ENCODE measurements at places on chromosomes 1 and 21.

DNA sequence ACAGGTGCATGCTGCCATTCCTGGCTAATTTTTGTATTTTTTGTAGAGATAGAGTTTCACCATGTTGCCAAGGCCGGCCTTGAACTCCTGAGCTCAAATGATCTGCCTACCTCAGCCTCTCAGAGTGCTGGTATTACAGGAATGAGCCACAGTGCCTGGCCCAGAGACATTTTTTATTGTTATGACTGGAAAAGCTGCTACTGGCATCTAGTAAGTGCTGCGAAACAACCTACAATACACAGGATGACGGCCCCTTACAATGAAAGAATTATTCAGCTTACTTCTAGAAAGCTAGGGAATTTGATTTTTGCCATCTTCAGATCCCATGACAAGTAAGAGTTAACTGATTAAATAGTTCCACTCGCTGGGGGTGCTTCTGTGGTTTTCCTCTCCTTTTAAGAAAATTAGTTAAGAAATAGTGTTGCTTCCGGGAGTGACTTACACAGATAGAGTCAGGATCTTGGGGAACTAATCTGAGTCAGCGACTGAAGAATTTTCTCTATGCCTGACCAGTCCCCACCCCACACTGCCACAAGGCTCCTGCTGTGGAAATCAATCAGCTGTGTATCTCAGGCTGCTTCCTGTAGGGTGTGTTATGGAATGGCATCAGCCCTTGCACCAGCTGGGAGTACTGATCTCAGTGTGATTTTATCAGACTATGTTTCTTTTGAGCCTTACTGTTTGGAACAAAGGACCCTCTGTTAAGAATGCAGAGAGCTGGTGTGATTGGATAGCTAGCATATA, 93.0 kb upstream of the BMP8A start:
- DNase-seq = peak; percentile 94

DNA sequence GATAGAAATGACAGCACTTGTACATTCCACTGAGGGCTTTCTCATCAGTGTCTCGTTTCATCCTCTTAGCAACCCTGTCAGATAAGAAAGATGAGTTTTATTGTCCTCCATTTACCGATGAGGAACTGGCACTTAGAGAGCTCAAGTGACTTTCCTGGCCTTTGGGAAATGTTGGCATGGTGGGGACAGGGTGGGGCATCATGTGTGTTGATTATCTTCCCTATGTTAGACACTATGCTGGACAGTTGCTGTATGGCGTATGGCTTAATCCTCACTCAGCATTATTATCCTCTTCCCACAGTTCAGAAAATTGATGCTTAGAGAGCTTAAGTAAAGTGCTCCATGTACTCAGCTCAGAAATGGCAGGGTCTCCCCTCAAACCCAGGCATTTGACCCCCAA, 163.2 kb downstream of the CAMTA1 start:
- no peak for DNase-seq

DNA sequence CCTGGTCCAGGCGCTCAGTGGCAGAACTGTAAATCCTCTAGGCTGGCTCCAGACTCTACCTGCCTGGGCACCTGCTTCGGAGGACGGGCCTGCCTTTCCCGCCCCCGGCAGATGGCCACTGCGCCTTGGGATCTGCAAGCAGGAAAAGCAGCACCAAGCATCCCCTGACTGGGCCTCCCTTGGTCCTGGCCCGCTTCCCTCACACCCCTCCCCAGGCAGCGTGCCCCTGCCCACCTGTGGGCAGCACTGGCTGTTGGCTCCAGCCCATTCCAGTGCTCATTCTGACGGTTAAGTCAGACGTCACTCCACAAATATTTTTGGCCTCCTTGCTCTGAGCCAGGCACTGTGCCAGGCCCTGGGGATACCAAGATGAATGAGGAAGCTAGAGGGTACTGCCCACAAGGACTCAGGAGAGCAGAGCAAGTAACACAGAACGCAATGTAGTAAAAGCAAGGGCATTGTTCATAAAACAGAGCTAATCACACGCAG, 22.0 kb upstream of the BLACAT1 start:
- peak; percentile 77 for DNase-seq

DNA sequence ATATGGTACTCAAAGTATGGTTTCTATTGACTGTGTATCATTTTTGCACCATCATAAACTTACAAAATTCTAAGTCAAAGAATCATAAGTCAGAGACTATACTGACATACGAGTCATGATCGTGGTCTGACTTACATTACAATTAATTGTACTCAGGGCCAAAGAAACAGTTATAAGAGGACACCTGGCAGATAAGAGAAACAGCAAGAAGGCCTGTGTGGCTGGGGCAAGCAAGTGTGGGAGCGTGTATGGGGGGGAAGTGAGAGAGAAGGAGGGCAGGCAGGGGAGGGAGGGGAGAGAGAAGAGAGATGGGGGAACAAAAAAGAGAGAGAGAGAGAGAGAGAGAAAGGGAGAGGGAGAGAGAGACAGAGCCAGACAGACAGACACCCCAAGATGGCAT, 70.9 kb downstream of the RERE start:
- DNase-seq = no peak

- no peak for DNase-seq
Measured at GRCh38 chr1:7378346-7379130, 392.6 kb upstream of the VAMP3 start.

DNA sequence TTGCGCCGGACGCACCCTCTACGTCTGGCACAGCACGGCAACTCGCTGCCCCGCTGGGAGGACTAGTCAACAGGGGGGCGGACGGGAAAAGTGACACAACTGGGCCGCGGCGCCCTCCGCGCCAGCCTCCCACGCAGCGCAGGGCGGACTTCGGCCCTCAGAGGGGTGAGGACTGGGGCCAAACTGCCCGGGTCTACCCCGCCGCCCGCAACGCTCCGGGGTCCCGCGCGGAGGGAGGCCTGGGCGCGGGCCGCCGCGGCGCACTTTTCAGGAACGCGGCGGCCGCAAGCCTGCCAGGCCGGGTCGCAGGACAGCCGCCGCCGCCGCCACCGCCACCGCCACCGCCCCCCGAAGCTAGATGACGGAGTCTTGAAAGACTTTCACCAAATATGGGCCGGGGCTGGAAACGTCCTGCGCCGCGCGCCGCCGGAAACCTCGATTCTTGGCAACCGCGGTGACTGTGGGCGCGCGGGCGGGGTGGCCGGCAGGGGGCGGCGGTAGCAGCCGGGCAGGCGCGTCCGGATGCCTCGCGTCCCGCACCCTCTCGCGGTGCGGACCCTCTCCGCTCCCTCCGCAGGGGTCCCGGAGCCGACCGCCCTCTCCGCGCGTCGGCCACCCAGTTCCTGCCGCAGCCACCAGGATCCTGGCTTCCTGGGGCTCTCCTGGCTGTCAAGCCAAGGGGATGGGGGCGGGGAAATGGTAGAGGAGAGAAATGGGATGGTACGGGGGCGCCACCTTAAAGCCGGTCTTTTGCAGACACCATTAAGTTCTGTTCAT, 3.7 kb upstream of the CCN1 start:
- DNase-seq = no peak

DNA sequence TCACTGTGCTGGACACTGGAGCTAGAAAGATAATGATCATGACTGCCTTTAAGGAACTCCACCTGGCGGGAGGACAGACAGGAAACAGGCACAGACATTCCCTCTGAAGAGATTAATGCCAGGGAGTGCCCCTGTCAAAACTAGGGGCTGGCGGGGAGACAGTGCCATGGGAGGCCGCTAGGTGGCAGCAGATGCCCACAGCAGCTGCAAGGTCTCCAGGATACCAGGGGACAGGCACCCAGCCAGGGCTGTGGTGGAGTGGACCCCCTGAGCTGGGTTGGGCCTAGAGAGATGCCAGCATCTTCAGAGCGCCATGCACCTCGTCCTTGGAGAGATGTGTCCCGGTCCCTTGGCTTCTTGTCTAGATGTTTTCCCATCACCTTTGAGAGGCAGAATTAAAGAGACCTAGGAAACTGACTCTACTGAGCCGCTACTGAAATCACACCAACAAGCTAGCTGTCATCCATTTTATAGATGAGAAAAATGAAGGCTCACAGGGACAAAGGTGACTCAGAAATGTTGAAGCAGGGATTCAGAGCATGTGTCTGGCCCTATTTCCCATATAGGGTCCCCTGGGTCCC, 3.6 kb downstream of the REN start:
- DNase-seq = no peak

DNA sequence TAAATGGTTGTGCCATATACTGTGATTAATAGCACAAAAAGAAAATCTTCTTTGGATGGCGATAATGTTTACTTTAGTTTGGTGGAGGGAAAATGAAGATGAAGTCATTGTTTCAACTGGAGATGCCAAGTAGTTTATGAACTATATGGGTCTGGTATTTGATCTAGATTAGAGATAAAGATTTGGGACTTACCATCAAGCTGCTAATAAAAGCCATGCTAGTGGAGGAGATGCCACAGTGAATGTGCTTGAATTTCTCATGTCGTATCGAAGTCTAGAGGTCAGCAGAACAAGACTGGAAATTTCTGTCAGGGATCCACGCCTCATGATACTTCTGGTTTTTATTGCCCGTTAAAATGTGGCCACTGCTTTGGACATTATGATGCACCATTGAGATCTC, 742.0 kb downstream of the NCAM2 start:
- DNase-seq = no peak

- DNase-seq = no peak
Measured at GRCh38 chr1:220809187-220809550, 22.5 kb downstream of the MTARC1 start.

GRCh38 chr1:248782416-248783141, 27.0 kb upstream of the LYPD8 start:
- no peak for DNase-seq

DNA sequence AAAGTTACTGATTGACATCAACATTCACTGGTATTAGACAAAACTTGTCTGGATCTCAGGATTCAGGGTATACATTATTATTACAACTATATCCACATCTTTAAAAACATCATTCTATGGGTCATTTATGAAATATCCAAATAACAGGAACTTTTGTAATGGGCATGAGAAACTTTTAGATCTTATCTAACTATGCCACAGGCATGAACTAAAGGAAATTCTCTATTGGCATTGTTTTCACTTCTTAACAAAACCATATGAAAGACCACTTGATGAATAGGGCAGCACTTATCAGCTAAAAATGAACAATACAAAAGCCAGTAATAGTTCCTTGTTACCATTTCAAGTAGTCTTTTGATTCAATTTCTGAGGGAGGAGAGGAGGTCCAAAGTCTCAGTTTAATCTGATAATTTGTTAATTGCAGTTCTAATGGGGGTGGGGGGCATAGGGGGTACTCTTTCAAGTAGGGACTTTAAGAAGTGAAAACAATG, 30.8 kb upstream of the CPLANE2 start:
- DNase-seq = no peak

DNA sequence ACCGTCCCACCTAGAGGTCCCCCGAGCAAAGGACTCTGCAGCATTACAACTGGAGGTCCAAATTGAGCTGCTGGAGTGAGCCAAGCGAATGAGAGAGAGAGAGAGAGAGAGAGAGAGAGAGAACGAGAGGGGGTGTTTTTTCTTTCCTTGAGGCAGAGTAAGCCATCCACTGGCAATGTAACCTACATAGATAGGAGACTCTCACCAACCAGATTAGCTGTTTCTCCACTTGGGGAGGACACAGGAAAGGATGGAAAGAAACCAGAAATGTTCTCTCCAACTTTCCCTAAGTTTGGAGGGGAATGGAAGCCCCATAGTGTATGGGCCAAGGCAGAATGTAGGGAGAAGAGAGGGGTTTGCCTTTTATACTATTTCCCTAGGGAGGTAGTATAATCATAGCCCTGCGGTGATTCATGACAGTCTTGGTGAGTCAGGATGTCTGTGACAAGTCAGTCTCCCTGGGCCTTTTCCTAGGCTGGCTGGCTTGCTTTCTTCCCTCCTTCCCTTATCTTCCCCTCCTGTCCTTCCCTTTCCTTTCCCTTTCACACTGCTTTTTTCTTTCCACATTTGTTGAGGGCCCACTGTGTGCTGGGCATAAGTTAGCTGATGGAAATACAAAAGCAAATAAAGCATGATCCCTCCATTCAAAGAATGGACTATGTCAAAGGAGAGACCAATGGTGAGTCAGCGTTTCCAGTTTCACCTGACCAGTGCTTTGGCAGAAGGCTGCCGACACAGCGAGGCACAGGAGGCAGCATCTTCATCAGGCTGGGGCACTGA, 7.1 kb downstream of the FNDC7 start:
- peak; percentile 63 for DNase-seq

GRCh38 chr1:112256411-112256810, 139.6 kb upstream of the CTTNBP2NL start:
- DNase-seq = no peak

- no peak for DNase-seq
Measured at GRCh38 chr1:106749906-106750305, 306.6 kb upstream of the PRMT6 start.

DNA sequence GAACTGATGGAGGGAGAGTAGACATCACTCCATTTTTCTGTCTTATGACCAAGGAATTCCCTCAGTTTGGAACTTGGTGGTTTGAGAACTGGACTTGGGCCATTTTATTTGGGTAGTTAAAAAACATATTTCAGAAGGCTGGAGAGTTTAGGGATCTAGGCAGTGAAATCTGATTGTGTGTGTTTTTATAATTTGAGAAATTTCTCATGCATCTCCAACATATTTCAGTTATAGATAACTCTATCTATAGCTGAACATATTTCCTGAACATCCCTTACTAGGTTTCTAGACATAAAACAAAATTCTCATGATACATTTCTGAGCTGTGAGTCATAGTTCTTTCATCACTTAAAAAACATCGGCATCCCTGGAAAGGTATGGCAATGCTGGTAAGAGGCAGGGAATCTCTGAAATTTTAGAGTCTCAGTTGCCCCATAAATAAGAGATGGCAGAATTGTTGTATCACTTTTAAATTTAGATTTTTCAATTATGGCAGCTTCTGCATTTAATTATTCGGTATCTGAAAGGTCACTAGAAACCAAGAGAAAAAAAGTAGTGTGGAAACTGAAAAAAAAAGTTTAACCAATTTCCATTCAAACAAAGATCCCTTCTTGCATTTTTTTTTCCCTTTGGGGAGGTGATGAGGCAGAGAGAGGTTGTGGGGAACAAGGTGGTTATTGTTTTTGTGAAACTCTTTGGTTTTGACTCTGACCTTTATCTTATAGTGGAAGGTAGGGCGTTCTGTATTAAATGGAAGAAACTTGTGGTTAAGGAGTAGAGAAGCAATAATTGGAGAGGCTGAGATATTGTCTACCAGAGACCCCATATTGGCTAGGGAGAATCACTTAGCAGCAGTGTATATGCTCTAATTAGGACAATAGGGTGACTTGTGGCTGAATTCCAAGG, 102.9 kb downstream of the FASLG start:
- DNase-seq = no peak

- no peak for DNase-seq
Measured at GRCh38 chr1:76267631-76268030, 193.1 kb downstream of the ST6GALNAC3 start.

DNA sequence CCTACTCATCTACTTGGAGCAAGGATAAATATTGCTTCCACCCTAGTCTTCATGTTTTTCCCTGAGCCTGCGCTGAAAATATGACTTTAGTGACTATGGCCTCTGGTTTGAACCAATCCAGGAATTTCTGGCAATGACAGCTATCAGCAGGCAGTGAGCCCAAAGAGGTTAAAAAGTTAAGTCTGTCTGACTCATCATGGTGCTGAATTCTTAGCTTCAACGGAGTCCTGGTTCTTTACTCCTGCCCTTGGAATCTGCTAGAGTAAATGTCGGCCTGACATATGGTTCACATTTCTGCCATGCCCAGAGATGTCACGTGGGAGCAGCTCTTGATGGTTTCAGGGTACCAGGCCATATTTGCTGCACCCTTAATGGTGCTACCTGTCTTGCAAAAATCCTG, 351.6 kb upstream of the PLXNA2 start:
- no peak for DNase-seq

Data from AG09309 (cell line).